ENCODE measurements at places on chromosomes 2 and 18.
A peak's percentile ranks its signal among the peaks of the same experiment; 100 is the strongest.

GRCh38 chr2:202051499-202052161 is 18.0 kb downstream of the FZD7 start:
- no peak for DNase-seq

GRCh38 chr2:138244501-138244925 is 257.1 kb upstream of the SPOPL start:
- no peak for DNase-seq

- no peak for DNase-seq
These were observed 537.5 kb downstream of the MBD2 start for GRCh38 chr18:53686965-53687364.

DNA sequence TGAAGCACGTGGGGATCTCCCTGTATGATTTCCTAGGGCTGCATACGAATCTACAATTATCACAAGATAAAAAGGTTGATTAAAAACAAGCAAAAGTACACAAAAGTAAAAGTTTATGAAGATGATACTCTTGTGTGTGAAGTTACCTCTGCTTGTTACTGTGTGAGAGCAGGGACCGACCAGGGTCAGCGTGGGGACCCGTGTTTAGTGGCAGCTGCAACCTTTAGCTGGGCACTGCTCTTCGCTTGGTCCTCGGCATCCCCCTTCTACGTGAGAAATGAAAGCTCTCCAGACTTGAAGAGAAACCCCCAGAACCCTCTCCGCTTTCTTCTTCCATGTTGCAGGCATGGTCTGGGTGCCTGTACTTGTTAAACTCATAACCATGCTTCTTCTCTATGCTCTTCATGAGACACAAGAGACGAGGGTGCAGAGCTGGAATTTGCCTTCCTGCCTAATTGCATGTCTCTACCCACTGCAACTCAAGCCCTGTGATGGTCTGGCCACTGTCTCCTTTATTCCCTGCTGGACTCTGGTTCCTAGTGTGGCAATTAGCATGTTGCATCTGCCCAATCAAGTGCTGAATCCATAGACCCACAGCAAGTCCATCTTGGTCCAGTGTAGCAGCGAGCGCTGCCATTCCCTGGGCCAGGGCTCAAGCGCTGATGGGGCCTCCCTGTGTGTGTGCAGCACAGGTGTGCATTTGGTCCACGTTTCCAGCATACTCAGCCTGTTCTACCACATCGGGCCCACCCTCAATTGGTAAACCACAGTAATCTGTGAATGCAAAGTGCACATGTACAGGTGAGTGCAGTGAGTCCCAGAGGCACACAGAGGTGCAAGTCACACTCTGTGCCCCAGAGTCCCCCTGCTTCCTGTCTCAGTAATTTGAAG is 88.5 kb downstream of the TWIST2 start:
- DNase-seq = no peak

DNA sequence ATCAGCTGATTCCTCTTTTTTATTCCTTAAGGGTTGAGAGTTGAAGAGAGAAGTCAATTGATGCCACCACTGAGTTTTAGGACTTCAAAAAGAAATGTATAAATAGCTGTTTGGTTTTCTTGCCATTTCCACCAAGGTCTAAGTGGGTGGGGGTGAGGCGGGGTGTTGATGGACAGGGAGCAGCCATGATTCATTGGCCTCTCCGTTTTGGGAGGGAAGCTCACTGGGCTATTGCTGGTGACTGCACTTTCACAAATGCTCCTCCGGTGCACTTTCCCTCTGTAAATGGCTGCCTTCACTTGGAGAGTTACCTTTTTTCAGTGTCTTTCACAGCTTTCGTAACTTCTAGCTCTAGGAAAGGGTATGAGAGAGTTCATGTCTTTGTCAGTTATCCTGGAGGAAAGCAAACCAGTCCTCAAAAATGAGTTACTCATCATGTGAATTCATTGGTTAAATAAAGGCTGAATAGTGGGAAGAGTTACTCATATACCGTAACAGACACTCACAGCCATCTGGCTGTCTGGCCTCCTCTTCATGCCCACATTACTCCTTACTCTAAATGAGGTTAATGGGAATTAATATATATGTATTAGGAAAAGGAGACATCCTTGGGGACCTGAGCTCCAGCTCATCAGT is 17.4 kb upstream of the CTAGE1 start:
- no peak for DNase-seq

GRCh38 chr18:36031903-36032302 is 35.5 kb downstream of the RPRD1A start:
- no peak for DNase-seq

DNA sequence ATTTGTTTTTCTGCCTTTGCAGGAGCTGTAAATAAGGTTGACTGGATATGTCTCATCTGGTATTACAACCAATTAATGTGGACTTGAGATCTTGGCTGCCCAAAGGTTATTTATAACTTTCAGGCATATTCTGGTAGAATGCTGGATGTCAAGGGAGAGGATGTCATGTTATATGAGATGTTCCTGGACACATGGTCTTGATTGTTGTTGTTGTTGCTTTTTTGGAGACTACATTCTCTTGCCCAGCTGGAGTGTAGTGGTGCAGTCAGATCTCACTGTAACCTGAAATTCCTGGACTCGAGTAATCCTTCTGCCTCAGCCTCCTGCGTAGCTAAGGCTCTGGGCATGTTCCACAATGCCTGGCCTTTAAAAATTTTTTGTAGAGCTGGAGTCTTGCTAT is 83.3 kb downstream of the LCLAT1 start:
- no peak for DNase-seq

- no peak for DNase-seq
These were observed 45.2 kb upstream of the NFU1 start for GRCh38 chr2:69482471-69482870.

DNA sequence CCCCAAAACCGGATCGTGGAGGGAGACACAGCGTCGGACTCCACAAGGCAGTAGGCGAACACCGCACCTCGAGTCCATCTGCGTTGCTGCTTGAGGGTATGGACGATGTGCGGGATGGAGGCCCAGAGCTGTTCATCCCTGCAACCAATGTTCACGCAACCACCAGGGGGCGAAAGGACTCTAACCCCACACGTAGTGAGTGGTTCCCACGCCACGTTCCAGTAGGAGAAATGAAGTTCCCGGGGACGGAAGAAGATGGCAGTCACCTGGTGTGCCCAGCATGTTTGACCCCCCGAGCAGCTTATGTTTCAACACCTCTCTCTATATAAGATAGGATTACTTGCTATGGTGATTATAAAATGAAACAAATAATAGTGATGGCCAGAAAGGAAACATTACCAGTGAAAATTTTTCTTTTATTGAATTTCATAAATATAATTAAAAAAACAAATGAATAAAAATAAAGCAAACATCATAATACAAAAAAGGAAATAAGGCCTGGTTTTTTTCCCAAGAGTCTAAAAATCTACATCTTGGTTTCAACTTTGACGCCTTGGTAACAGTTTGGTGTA is 184.3 kb downstream of the SH3BP4 start:
- peak; percentile 71 for DNase-seq

DNA sequence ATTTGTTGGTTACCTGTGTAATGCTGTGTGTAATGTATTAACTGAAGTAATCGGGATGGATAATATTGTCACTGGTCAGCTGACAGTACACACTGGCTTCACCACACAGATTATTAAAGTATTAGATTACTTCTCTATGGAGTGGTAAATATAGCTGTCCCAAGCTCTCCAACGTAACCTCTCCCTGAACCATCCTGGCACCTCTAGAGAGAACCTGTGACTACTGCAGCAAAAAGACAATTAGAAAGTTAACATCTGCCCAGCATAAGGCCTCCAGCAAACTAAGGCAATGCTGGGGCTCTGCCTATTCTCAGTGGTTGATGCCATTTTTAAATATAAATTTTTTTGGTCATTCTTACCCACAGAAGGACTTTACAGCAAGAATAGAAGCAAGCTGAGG is 351.3 kb downstream of the GPD2 start:
- no peak for DNase-seq
